ENCODE measurements at places on chromosomes 6 and 20.

GRCh38 chr6:155528982-155529453, 73.4 kb upstream of the NOX3 start:
- DNase-seq = no peak

DNA sequence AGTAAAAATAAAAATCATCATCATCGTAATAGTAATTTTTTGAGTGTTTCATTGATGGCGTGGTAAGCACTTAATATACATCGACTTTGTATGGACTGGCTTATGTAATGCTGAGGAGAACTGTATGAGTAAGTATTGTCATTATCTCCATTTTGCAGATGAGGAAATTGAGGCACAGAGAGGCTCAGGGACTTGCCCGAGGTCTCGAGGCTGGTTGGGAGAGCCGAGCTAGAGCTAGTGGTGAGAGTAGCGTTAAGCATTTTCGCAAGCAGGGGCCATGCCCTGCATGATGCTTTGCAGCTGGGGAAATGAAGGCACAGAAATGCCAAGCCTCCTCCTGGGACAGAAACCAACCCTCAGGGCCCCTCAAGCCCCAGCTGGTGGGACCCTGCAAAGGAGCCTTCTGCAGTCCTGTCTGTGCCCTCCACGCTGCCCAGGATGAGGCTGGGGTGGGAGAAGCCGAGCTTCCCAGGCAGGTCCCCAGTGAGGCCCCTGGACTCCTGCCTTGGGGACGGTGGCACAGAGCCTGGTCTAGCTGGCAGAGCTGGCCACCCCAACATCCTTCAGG, 31.1 kb upstream of the STX16 start:
- DNase-seq = no peak

DNA sequence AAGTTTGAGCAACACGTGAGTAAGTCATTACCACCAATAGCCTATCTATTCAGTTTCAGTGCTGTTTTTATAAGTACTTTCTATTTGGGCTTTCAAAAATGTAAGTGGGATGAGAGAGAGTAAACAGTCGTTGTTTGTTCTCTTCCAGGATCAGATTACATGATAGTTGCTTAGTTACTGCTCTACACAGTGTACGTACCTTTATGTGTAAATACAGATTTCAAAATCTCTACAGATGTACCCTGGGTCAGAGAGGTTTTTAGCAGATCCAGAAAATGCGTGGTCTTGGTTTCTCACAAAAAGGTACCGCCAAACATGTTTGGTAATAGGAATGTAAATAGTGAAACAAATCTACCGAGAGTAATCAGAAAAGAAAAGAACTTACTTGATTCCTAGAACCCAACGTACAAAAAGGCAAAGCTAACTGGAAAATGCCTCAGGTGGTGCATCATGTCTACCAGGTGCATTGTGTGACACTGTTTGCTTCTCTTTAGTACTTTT, 421.1 kb downstream of the BCKDHB start:
- DNase-seq = peak; percentile 99

DNA sequence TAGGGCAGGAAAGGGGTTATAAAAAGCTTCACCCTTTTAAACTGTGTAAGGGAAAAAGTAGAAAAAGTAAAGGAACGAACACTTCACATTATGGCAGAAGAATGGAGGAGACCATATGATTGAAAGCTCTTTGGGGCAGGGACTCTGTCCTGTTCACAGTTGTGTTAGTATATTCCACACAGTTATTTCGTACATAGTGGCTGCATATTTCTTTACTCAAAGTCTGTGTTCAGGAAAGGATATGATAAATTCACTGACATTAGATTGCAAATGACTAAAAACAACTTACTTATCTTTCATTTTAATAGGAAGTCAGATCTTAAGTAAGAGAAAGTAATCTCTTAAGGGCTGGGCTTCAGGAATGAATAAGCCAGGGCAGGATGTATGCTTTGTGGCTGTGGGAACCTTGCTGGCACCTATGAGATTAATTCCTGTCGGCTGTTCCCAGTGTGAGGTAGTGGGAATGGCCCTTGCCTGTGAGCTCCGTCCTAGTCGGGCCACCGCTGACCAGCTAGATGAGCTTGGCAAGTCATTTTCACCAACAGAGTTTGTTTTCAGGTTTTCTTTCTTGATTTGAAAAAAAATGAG, 11.2 kb downstream of the PPP1R14C start:
- no peak for DNase-seq

- no peak for DNase-seq
Observed at GRCh38 chr6:1406306-1407072, 17.1 kb downstream of the FOXF2 start.

GRCh38 chr6:79231666-79232065, 2.8 kb downstream of the HMGN3 start:
- no peak for DNase-seq

- no peak for DNase-seq
Observed at GRCh38 chr20:37383229-37383989, 37.5 kb downstream of the SRC start.

- DNase-seq = no peak
Observed at GRCh38 chr20:39468703-39469102, 506.6 kb downstream of the DHX35 start.

DNA sequence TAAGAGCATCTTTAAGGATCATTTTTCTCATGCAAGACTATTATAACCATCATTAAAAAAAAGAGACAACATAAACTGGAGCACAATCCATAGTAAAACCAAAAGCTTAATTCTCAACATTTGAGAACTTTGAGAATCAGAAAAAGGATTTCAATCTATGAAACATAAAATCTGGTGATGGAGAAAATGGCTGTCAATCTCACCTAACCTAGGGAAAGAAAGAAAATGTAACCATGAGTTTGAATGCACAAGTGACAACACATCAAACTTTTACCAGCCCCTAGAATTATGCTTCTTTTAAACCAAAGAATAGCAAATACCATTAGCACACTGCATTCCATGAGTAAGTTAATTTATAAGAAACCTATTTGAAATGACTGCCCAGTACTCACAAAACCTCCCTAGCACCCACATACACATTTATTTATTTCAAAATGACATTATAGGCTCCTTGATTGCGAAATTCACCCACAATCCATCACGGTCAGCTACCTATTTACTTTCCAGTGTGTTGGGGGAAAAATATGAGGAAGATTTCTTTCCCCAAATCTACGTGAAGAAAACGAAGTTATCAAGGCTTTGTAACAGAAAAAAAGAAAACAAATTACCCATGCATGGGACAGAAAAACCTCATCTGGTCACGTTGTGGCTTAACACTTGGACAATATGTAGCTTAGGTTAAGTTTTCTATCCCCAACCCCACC, 828 bp downstream of the ASCC3 start:
- DNase-seq = no peak

GRCh38 chr20:49384437-49385434, 97.7 kb downstream of the KCNB1 start:
- peak; percentile 46 for DNase-seq

DNA sequence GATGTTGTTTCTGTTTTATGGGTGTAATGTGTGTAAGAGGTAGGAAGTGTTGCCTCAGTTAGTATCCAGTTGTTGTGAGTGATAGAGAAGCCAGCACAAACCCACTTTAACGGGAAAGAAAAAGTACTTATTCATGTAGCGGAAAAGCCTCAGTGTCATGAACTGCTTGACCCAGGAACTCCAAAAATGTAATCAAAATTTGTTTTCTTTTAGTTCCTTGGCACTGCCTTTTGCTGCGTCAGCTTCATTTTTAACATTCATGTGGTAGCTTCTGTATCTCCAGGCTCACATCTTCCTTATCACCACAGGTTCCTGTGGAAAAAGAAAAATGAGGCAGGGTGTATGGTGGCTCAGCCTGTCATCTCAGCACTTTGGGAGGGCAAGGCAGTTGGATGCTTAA, 46.4 kb upstream of the CCDC28A start:
- DNase-seq = no peak

DNA sequence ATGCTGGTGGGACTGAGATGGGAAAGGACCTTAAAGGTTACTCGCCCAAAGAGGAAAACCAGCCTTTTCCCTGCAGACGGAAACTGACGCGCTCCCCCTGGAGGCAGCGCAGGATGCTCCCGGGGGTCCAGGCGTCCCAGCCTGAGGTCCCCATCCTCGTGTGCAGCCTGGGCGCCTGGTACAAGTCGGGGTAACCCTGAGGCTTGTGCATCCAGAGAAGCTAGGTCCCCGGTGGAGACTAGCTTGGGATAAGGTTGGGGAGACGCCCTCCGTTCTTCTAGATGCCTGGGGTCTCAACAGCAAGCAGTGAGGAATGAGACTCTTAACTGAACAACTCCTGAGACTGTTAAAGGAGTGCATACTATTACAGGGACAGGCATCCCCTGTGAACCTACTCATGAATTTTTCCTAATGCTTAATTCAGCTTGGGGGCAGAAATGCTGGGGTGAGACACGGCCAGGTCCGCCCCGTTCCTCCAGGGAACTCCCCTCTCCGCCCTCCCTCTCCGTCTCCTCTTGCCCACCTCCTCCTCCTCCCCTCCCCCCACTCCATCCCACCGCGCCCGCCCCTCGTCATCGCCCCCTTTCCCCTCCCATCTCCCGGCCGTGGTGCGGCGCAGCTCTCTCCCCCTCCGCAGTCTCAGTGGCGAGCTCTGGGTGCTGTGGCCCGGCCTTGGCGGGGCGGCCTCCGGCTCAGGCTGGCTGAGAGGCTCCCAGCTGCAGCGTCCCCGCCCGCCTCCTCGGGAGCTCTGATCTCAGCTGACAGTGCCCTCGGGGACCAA, at the start of gene PRSS35:
PRSS35 (plus strand) TSS at position 634 of the 781 bp plus-strand sequence. CDS start 10,908 bp downstream, outside the sequence.
- peak; percentile 54 for DNase-seq

- no peak for DNase-seq
Observed at GRCh38 chr6:3912361-3913076, 63.3 kb downstream of the FAM50B start.

DNA sequence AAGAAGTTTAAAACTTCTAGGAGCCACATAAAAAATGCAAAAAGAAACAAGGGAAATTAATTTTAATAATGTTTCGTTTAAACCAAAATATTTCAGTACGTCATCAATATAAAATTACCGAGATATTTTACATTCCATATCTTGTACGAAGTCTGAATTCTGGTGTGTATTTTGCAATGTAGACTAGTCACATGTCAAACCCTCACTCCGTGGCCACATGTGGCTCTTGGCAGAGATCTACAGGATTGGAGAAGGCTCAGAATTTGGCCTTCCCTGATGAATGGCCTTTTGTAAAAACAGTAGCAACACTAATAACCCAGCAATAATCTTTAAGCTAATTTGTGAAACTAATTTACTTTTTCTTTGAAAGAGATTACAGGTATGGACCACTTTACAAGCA, 217.1 kb downstream of the PRL start:
- DNase-seq = no peak

- no peak for DNase-seq
Observed at GRCh38 chr6:18507561-18507960, 120.4 kb downstream of the RNF144B start.

GRCh38 chr20:38875175-38875993, 50.8 kb upstream of the FAM83D start:
- DNase-seq = no peak

- no peak for DNase-seq
Observed at GRCh38 chr6:125067552-125067951, 86.0 kb upstream of the TPD52L1 start.

DNA sequence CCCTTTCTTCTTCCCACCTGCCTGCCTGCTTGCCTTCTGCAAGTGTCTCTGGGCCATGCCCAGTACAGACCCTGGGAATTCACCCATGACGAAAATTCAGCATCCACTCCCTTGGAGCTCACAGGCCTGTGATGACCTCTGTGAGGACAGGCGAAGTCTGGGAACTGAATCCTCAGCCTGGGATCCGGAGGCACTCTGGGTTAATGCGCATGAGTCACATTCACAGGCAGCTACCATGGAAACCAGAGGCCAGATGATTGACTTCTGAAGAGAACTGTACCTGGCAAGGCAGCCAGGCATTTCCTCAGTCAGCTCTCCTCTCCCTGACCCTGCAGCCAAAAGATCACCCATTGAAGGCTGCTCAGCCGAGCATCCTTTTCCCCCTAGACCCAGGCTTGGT, 41.0 kb downstream of the SLC9A8 start:
- DNase-seq = no peak

DNA sequence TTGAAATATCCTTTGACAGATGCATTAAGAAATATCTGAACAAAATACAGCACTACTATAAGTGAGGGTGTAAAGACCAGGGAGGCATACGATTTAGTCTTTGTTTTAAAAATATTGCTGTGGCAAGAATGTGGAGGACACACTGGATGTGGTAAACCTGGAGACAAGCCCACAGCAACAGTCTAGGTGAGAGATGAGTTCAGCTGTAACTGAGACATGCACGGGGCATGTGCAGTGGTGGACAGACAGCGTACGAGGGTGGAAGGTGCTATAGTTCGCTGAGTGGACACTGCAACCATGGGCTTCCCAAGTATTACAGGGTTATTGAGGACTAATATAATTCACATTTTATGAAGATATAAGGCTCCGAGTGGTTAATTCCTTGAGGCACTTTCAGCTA, 1.8 kb downstream of the NANP start:
- no peak for DNase-seq

DNA sequence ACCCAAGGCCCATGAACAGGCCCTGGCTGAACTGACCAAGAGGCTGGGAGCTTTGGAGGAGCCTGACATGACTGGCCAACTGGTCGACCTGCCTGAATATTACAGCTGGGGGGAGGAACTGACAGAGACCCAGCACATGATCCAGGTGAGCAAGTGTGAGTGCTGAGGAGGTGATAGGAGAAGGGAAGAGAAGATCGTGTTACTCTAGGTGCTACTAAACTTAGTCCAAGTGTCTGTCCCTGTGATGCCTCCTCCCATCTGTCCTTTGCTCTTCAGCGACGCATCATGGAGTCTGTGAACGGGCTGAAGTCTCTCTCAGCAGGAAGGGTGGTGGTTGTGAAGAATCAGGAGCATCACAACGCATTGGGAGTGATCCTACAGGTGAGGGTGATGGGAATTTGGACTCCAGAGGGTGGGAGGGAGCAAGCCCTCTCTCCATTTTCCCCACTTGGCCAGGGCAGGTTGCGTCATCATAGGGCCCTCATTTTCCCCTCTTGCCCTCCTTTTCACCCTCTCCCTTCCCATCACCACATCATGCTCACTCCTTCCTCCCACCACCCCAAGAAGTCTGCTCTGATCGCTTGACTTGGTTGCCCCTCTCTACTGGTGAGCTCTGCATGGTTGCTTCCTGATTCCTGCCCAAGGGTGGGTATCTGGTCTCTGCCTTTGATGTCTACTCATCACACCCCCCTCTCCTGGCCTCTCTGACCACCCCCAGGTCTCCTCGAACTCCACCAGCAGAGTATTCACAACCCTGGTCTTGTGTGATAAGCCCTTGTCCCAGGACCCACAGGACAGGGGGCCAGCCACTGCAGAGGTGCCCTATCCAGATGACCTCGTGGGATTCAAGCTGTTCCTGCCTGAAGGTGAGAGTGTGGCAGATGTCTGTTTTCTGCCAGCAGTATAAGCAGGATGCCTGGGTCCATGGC, 4.7 kb downstream of the DXO start:
- no peak for DNase-seq

- no peak for DNase-seq
Observed at GRCh38 chr6:39327507-39327906, 5.0 kb upstream of the KCNK16 start.

- DNase-seq = no peak
Observed at GRCh38 chr6:17233531-17233930, 47.6 kb upstream of the RBM24 start.

DNA sequence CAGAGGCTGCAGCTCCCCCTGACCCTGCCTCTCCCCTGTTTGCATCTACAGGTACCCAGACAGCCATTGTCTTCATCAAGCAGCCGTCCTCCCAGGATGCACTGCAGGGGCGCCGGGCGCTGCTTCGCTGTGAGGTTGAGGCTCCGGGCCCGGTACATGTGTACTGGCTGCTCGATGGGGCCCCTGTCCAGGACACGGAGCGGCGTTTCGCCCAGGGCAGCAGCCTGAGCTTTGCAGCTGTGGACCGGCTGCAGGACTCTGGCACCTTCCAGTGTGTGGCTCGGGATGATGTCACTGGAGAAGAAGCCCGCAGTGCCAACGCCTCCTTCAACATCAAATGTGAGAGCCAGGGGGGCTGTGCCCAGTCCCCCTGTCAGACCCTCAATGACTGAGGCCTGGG, 42.1 kb upstream of the SRF start:
- no peak for DNase-seq
